Hematopoietic multipotent progenitor cell treated with erythropoietin and hydrocortisone succinate and interleukin-3 and kit ligand, for 8 days (in vitro differentiated cells): ENCODE measurements at places on chromosomes 7 and 10.

DNA sequence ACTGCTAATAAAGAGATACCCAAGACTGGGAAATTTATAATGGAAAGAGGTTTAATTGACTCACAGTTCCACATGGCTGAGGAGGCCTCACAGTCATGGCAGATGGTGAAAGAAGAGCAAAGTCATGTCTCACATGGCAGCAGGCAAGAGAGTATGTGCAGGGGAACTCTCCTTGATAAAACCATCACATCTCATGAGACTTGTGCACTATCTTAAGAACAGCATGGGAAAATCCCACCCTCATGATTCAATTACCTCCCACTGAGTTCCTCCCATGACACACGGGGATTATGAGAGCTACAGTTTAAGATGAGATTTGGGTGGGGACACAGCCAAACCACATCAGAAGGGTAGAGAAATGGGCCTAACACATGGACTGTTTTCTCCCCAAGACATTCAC, 156.3 kb downstream of the CCDC71L start:
- DNase-seq, result peak; percentile 7

- no peak for DNase-seq
Measured at GRCh38 chr7:56023500-56023899, 27.7 kb downstream of the PSPH start.

DNA sequence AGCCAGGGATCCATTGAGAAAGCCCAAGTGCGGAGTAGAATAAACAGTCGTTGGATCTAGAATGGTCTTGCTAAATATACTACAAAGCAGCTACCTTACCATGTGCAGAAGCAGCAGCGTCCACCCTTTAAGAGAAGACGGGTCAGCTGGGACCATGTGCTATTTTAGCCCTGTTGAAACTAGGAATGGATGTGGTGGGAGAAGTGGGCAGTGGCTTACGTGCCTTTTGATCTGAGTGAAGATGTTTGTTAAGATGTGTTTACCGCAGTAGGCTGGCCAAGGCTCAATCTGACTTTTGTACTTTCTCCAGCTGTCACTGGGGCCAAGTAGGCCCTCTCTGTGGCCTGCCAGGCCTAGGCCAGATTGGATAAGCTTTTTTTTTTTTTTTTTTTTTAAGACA, 9.2 kb downstream of the HABP2 start:
- no peak for DNase-seq

- no peak for DNase-seq
Measured at GRCh38 chr7:117384688-117385362, 42.5 kb downstream of the ASZ1 start.
